ENCODE measurements at places on chromosomes 16 and 17.

DNA sequence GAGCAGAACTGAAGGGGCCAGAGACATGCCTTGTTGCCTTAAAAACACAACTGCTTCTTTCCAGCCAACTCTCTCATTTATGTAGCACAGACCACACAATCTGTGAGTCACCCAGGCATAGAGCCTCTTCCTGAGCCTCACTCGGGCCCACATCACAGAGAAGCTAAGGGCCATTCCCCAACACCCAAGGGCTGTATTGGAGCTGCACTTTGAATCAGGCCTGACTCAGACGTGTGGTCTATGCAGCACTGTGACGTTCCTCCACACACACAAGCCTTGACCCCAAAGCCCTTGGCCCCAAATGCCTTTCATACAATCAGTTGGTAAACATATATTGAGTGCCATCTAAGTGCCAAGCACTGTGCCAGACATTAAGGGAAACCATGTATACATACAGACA, 308.9 kb upstream of the DYNLRB2 start:
- no peak for DNase-seq

- DNase-seq, result no peak
Measured at GRCh38 chr17:57663326-57664070, 81.6 kb downstream of the CCDC182 start.

DNA sequence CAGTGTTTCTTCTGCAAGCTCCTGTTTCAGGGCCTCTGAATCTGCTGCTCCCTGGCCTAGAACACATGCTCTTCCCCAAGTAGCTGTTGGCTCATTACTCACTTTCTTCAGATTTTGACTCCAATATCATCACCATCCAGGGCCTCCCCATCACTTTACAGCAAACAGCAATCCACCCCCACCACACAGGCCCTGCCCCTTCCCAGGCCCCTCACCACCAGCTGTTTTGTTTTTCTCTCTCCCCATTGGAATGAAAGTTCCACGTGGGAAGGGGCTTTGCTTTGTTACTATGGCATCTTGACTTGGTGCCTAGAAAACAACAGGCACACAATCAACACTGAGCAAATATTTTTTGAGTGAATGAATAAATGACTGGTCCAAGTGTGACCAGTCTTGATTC, 4.0 kb downstream of the TMEM170A start:
- DNase-seq, result no peak

DNA sequence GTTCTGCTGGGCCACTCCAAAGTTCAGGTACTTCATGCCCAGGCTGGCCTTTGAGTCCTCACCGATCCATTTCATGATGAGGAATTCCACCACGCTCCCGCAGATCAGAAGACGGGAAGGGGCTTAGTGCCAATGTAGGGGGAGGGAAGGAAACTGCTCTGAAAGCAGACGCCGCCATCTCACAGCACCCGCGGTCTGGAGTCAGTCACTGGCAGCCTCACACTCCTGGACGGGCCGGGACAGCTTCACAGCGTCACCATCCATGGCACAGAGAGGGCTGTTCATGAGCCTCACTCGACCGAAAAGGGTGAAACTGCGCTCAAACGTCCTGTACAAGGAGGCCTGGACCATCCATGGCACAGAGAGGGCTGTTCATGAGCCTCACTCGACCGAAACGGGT, 62.0 kb downstream of the RPH3AL start:
- DNase-seq, result no peak

GRCh38 chr16:2016407-2016922, 3.1 kb upstream of the NPW start:
- DNase-seq, result no peak

- no peak for DNase-seq
Measured at GRCh38 chr16:3173892-3174617, 13.9 kb upstream of the OR1F1 start.

DNA sequence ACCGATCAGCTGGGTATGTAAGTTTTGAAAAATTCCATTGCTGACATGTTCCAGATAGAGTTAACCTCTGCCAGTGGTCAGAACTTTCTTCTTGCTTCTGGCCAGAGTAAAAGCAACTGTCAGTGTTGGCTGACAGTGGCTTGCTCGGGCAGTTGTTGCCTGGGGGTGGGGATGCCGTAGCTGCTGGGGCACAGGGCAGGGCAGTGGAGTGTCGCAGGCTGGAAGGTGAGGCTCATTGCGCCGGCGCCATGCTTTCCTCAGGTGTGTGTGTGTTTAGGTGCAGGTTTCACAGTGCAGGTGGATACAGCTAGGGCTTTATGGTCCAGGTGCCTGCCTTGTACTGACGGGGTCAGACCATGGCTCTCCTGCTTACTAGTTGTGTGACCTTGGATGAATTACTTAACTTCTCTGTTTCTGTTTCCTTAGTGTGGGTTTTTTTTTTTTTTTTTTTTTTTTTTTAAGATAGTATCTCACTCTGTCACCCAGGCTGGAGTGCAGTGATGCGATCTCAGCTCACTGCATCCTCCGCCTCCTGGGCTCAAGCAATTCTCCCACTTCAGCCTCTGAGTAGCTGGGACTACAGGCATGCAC, 156.4 kb downstream of the SNX29 start:
- no peak for DNase-seq

- no peak for DNase-seq
Measured at GRCh38 chr16:55487048-55487803, 8.2 kb downstream of the MMP2 start.

GRCh38 chr16:23999663-24000062, 163.9 kb downstream of the PRKCB start:
- no peak for DNase-seq

- no peak for DNase-seq
Measured at GRCh38 chr17:5747276-5747675, 163.0 kb upstream of the NLRP1 start.
